ENCODE measurements at places on chromosomes 7 and 10.

DNA sequence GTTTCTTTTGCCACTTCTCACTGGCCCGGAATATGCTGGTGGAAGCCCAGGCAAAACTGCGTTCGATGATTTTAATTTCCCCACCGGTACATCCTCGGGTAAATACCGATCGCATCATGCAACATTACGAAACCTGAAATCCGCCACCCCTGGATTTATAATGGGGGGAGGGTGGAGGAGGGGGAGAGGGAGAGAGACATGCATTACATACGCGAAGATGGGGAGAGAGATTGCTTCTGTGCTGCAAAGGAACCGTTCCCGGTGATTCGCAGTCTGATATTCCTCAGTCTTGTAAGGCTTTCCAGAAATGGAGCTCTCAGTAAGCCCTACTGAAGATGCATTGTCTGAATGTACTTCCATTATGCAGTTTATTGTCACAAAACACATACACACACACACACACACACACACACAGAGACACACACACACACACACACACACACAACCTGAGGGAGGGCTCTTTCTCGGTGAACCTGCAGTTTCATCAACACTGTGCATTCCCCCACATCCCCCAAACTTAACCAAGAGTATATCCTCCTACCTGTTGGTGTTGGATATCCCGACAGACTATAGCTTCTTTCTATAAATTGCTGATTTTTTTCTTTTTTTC is 741 bp downstream of the GPR85 start:
- no peak for DNase-seq

- DNase-seq, result no peak
Observed at GRCh38 chr10:102106998-102107397, 13.2 kb downstream of the LDB1 start.

DNA sequence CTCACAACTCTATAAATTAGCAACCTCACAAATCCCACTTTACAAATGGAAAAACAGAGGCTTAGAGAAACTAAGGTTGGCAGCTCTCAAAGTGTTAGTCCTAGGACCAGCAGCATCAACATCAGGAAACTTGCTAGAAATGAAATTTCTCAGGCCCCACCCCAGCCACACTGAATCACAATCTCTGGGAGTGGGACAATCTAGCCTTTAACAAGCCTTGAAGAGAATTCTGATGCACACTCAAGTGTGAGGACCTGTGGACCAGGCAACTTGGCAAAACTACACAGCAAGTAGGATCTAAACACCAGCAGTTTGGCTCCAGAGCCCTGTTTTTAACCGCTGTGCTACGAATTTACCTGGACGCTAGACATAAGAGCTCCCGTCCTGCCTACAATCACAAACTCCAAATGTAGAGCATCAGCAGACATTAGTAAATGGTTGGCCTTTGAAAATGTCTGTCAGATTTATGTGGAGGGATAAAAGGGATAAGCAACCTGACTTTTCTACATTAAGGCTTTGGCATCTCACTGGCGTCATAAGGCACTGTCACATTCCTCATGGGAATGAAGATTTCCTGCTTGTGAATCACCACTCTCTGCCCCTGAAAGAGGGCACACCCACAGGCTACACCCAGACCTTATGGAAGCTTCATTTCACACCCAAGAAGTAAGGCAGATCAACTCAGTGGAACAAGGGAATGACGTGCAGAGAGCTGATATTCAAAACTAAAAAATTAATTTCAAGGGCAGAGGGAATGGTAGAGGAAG is 34.5 kb downstream of the PPP1R3C start:
- DNase-seq, result no peak

- no peak for DNase-seq
Observed at GRCh38 chr7:23100697-23101096, 4.9 kb upstream of the KLHL7 start.

GRCh38 chr7:47932016-47932415 is 16.2 kb downstream of the PKD1L1 start:
- no peak for DNase-seq

DNA sequence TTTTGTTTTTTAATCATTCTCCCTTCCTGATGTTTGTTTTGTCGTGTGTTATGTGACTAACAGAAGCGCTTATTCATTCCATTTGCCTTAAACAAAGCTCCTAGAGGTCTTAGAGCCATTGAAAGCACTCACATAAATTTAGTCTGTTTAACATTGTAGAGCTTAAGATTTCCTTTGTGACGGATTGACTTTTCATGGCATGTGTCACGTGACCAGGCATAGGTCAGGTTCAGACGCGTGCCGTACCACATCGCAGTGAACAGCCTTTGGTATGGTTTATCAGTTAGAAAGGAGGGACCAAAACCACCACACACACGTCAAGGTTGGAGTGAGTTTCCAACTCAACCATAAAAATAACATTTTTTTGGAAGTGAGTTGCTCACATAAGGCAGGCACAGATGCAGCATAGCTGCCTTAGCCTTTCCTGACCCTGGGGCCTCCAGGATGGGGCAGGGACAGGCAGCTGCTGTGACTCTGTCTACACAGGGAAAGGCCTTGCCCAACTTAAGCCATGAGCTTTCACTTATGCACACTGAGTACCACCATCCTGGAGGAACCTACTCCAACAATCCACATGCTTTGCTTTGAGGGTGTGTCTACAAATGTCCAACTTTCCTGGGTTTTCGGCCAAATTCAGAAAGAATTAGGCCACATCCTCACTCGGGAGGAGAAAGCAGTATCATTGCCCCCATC is 55.5 kb downstream of the WDFY4 start:
- DNase-seq, result no peak

DNA sequence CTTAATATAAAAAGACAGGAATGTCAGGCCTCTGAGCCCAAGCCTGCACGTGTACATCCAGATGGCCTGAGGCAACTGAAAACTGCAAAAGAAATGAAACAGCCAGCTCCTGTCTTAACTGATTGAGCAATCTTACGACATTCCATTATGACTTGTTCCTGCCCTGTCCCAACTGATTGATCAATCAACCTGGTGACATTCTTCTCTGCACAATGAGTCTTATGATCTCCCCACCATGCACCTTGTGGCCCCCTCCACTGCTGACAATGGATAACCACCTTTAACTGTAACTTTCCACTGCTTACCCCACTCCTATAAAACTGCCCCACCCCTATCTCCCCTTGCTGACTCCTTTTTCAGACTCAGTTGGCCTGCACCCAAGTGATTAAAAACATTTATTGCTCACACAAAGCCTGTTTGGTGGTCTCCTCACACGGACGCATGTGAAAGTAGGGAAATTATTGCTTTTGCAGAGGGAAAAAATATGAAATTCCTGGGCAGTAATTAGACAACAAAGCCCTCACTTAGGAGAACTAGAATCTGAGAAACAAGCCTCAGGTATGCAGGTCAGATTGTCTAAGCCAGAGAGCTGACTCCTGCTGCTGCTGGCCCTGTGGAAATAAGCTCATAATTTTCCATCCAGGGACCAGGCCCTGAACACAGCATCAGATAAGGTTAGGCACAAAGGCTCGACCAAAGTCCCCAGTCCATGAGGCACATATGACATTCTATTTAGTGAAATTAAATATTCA is 5.3 kb downstream of the CYP3A7 start:
- DNase-seq, result no peak

DNA sequence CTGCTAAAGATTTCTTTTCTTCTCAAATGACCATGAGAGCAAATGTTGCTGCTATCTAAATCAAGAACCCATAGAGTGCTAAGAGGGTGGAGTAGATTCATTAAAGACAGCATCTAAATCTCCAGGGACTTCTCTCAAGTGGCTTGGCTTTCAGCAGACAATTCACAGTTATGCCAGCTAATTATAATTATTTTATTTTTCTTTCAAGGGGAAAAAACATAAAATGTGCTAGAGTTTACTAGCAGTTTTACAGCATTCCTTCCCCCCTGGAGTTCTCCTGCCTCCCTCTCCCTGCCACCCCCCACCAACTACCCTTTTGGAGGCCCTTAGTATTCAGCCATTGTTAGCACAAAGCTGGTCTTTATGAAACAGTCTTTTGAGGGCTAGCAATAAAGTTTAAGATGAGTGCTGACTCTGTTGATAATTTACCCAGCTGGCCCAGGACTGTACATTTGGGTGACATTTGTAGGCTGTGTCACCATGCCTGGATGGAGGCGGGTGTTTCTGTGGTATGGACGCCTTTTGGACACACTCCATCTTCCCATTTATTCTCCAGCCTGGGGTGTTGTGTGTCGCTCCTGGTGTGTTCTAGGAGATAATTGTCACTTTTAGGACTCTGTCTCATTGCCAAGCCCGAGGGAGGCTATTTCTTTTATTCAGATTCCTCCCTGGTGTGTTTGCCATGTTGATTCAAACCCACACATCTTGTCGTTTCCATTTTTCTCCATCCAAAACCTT is 160.2 kb downstream of the CREB5 start:
- no peak for DNase-seq

GRCh38 chr7:132491391-132491945 is 84.8 kb downstream of the PLXNA4 start:
- DNase-seq, result no peak

- DNase-seq, result no peak
Observed at GRCh38 chr7:37443627-37444026, 5.0 kb downstream of the ELMO1 start.

GRCh38 chr10:69107176-69107490 is 16.8 kb upstream of the VPS26A start:
- DNase-seq, result no peak

DNA sequence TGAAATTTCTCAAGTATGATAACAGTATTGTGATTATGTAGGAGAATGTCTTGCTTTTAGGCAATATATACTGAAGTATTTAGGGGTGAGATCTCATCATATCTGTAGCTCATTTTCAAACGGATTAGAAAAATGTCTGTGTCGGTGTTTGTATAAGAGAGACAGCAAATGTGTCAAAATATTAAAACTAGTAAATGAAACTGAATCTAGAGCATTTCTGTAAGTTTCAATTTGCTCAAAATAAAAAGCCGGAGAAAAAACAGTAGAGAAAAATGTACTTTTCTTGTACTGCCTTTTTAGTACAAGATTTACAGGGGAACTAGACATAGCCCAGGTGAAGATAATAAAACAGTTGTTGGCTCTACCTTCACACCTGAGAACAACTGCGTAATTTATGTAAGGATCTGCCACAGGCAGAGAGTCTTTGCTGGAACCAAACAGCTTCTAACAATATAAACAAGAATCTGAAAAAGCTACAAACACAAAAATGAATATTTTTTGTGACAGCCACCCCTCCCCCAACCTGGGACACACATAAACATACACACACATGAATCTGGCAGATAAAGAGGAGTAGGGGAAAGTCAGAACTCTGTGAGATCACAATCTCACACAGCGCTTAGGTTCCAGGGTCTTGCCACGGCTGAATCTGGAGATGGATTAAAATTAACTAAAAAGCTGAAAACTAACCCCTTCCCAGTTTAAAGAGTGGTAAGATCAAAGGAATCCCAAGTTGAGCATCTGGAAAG is 153.3 kb downstream of the AVL9 start:
- DNase-seq, result no peak

DNA sequence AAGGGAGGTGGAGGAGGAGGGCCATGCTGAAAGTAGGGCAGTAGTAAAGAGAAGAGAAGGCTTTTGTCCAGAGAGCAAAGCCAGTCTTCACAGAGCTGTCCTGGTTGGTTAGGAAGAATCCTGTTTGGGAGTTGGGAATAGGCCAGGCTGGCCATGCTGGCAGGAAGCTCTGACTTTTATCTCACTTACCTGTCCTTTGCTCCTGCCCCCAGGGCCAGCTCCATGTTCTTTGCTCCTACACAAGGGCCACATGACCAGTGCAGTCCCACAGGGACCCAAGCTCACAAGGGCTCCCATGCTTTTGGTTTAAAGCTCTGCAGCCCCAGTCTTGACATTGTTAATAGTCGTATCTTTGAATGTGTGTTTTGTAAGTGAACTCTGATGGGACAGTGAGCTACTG is 161.6 kb upstream of the KMT2E start:
- no peak for DNase-seq

- no peak for DNase-seq
Observed at GRCh38 chr7:45889367-45890067, 1.2 kb downstream of the IGFBP1 start.

GRCh38 chr7:157519798-157520244 is 183.0 kb downstream of the DNAJB6 start:
- no peak for DNase-seq

GRCh38 chr7:1130021-1130990 is 29.7 kb downstream of the ZFAND2A start:
- no peak for DNase-seq

DNA sequence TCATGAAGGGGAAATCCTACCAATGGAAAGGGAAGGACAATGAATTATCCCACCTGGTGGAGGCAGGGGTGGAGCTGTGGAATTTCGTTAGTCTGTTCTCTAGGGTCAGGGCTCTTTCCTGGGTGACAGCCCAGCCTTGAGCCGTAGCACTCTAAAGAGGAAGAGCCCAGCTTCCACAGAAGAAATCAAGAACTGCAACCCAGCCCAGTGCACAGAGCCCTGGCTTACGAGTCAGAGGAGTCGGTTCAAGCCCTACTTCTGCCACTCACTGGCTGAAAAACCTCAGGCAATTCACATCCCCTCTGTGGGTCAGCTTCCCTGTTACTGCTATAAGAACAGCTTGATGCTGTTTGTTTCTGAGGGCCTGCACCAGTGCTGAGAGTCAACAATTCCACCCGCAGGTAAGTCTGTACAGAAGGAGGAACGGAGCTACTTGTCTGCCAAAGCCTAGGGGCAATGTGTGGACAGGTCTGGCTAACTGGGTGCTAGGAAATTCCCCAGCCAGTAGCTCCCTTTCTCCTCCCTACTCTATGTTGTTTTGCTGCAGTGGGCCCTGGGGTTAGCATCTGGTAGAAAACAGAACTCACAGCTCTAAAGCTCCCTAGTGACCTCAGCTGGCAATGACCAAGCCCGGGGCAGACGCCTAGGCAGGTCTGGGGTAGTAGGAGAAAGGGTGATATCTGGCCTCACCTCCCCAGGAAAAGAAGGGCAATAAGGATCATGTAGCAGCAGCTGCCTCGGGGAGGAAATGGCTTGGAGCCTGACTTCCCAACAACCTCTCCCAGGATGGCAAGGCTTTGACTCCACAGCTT is 3.3 kb downstream of the AVPI1 start:
- DNase-seq, result no peak

GRCh38 chr7:80900583-80901576 is 18.0 kb downstream of the SEMA3C start:
- DNase-seq, result no peak

- no peak for DNase-seq
Observed at GRCh38 chr7:115775981-115776380, 254.6 kb downstream of the TFEC start.

GRCh38 chr7:143415742-143416397 is 7.2 kb upstream of the EPHA1 start:
- no peak for DNase-seq

DNA sequence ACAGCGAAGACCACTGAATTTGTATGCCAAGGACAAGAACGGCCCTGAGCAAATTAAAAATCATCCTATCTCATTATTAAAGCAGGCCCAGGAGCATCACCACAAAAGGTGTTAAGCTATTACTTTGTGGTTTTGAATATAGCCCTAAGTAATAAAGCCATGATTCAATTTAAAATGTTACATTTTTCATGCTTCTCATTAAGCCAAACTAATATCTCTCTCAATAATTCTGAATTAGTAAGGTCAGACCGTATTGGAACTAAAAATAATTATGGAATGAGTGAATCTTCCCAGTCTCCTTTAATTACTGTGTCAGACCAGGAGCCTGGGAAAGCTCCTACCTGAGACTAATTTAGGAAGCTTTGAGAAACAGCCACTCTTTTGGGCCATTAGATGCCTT is 162.4 kb downstream of the SORCS1 start:
- no peak for DNase-seq

- no peak for DNase-seq
Observed at GRCh38 chr10:132062641-132063390, 2.9 kb upstream of the JAKMIP3 start.

- DNase-seq, result peak; percentile 85
Observed at GRCh38 chr7:101688183-101688831, 59.2 kb upstream of the MYL10 start.

- no peak for DNase-seq
Observed at GRCh38 chr10:121127151-121127906, 276.2 kb downstream of the WDR11 start.

All from stimulated activated CD4-positive, alpha-beta T cell treated with anti-CD3 and anti-CD28 coated beads, Interleukin-12 subunit alpha, Interleukin-12 subunit beta, amount 100 ng/mL, for 4 hours (primary cell).